Smooth muscle cell of trachea (primary cell): ENCODE measurements at places on chromosomes 6 and 20. TPM values are rescaled to one million over a fixed set of nuclear protein-coding genes. Genes with fewer than 3 reads are reported as not detected.

Gene HAO1
- total RNA-seq, result not detected in 2 replicates

Gene SULF2
- total RNA-seq, result 0.29 and 11.7 TPM in 2 replicates

Gene OR2J3
- total RNA-seq, result not detected in 2 replicates

Gene LY6G6D
- not detected in 2 replicates for total RNA-seq

Gene KHDRBS2
- not detected in 2 replicates for total RNA-seq

Gene PXDC1
- total RNA-seq, result 28.9 and 48.8 TPM in 2 replicates

Gene HLA-DRB1
- total RNA-seq, result 0.17 TPM in 1 of 2 replicates, not detected in the other

Gene LKAAEAR1
- total RNA-seq, result not detected in 2 replicates

Gene MUC22
- under 0.01 TPM in 1 of 2 replicates, not detected in the other for total RNA-seq

Gene CGA
- not detected in 2 replicates for total RNA-seq

Gene MTFR2
- 0.66 and 2.9 TPM in 2 replicates for total RNA-seq

Gene BNIP5
- total RNA-seq, result not detected in 2 replicates

Gene CNR1
- not detected in 2 replicates for total RNA-seq
